LNCaP clone FGC (cell line): ENCODE measurements at places on chromosomes 6 and 20.

GRCh38 chr6:156427345-156427744, 349.8 kb upstream of the ARID1B start:
- DNase-seq, result no peak

DNA sequence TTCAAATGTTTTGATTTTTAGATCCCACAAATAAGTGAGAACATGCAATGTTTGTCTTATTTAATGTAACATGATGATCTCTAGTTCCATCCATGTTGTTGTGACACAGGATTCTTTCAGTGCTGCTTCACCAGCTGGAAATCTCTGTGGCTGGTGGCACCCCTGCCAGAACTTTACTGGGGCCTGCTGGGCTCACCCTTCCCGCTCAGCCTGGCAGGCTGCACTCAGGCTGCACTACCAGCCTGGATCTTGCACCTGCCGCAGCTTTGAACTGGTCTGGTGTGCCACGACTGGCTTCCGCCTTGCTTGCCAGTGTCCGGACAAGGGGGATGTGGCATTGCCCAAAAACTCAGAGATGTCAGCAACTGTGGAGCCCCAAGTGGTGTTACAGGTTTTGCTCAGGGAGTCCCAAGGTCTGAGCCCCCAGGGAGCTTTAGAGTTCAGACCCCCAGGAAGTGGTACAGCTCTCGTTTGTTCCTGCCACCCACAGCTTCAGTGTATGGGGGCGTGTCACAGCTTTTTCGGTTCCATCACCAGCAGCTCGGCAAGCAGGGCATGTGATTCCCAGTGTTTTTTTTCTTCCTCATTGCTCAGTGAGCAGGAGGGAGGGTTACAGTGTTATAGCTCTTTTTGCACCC, 72.3 kb upstream of the SYNCRIP start:
- DNase-seq, result no peak

- no peak for DNase-seq
Observed at GRCh38 chr6:43993881-43994523, 133.2 kb downstream of the MRPL14 start.

GRCh38 chr6:53059648-53060589, 5.3 kb upstream of the FBXO9 start:
- no peak for DNase-seq

- DNase-seq, result no peak
Observed at GRCh38 chr6:48057601-48058000, 53.4 kb downstream of the PTCHD4 start.

DNA sequence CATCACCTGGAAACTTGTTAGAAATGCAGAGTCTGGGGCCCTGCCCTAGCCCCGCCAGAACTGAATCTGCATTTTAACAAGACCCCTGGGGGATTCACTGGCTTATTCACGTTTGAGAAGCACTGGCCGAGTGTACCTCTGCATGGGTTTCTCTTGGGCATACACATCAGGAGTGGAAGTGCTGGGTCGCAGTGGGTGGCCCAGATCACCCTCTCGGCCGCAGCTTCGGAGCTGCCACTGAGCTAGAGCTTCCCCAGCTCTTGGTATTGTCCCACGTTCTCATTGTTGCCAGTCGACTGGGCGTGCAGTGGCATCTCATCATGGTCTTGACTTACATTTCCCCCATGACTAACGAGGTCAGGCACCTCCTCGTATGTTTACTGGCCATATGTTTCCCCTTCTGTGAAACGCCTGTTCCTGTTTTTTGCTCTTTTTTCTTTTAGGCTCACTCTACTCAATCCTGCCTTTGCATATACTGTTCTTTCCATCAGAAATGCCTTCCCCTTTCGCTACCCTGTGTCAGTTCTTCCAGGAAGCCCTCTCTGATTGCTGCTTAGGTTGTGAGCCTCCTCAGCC, 3.0 kb upstream of the DLGAP4 start:
- no peak for DNase-seq
